ENCODE measurements at places on chromosomes 6 and 20.

DNA sequence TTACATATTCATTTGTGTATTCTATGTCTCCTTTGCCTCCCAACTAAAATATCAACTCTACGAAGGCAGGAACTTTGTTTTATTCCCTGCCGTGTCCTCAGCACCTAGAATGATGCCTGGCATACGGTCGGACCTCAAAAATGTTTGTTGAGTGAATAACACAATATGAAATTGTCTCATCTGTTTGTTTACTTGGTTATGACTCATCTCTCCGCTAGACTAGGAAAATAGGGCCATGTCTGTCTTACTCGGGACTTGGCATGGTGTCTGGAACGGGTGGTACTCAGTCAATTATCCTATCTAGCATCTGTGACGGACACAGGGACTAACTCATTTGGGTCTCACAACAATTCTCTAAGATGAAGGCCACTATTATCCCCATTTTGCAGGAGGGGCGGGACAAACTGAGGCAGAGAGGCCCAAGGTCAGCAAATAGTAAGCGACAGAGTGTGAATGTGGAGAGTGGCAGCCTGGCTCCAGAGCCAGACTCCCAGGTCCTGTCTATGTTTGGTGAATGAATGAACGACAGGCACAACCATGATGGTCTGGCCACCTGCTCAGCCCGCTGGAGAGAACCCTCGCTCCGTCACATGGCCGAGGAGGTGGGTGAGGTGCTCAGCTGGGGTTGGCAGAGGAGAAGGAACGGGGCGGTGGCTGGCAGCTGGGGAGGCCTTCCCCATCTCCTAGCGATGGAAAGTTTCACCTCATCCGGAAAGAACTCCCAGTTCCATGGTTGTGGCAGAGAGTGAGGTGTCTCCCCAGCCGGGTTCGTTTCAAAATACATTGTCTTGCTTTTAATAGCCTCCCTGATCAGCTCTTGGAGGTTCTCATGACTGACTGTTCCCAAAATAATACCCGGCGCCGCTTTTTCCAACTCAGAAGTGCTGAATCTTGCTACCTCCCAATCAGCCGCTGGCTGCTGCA, 27.6 kb upstream of the NFATC2 start:
- DNase-seq = no peak

DNA sequence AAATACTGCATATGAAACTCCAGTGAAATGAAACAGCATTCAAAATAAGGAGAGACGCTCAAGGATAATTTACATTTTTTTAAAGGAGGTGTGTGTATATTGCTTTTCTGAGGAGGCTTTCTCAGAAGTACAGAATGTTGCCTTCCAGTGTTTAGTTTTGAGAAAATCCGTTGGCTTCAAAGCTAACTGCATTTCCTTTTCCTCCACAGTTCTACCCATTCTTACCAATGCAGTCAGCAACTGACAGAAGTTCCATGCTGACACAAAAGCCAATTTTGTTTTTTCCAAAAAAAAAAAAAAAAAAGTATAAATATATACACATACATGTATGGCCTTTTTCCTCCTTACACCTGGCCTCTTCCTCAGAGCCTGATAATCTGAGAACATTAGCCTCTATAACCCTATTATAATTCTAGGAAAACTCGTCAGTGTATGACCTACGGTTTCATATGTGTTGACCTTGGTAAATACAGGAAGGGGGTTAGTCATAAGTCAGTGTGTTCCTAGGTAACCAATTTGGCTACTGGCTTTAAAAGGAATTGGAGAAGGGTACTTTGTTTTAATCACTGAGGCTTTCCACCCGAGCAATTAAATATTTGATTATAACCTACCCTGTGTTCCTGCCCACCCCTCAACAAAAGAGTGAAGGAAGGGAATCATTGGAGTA, 24.2 kb downstream of the MGME1 start:
- DNase-seq = no peak

- DNase-seq = no peak
Observed at GRCh38 chr6:3966426-3966825, 112.5 kb downstream of the FAM217A start.

DNA sequence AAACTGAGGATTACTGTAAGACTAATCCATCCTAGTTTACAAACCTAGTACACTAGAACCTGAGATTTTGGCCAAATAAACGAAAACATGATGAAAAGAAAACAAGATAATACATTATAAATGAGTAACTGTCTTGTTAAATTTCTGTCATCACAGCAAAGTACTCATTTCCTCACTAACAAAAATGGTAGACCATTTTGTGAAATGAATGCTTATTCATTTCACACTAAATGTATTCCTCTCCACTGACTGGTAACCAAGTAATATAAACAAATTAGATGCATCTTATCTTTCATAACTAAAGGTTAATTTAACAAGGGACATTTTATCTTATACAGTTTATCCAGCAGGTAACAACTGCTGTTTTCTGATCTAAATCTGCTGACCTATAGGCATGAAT, 143.7 kb downstream of the REV3L start:
- no peak for DNase-seq

DNA sequence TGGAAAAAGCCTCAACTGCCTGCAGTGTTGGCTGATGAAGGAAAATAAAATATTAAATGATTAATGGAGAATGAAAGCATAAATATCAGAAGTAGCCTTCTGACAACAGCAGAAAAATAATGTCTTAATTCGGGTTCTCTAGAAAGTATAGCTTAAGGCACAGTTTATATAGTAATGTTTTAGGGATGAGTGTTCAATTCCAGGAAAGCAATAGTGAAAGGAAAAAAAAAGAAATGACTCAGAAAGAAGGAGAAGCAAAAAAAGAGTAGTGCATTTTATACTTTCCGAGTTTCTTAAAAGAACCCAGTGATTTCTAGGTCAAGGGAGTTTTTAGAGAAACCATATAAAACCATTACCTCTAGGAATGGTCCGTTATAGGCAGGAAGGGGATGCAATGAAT, 137.3 kb downstream of the HTR1B start:
- no peak for DNase-seq

GRCh38 chr6:8057793-8058192, 6.4 kb downstream of the BLOC1S5 start:
- no peak for DNase-seq

GRCh38 chr20:9360431-9360830, 154.0 kb upstream of the LAMP5 start:
- no peak for DNase-seq

GRCh38 chr6:44701637-44702101, 314.2 kb downstream of the CDC5L start:
- no peak for DNase-seq

DNA sequence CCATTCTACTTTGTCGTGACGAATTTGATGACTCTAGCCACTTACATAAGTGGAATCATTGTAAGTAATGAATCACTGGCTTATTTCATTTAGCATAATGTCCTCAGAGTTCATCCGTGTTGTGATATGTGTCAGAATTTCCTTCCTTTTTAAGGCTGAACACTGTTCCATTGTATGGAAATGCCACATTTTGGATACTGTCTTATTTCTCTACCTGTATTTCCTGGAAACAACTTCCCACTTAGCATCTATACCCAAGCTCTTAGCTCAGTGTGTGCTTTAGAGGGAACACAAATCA, 28.8 kb upstream of the GGTLC1 start:
- no peak for DNase-seq

DNA sequence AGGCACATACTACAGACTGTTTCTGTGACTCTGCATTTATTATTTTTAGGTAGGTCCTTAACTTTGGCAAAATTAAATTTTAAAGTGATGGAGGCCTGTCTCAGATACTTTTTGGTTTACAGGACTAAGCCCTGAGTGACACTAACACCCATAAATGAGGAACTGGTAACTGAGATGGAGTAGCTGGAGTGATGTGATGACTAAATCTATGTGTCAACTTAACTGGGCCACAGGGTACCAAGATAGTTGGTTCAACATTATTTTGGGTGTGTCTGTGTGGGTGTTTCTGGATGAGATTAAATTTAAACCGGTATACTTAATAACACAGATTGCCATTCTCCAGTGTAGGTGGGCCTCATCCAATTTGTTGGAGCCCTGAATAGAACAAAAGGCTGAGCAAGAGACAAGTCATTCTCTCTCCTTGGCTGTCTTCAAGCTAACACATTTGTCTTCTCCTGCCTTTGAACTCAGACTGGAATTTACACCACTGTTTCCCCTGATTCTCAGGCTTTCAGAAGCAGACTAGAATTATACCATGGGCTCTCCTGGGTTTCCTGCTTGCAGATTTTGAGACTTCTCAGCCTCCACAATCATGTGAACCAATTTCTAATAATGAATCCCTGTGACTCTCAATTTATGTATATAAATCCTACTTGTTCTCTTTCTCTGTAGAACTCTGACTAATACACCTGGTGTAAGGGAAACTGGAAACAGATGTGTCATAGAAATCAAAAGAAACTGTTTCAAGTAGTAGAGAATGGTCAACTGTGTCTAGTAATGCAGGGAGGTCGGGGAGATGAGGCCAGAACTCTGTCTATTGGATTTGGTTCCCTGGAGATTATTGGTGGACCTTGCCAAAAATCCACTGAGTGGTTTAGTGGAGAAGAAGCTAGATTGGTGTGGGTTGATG, 579.2 kb downstream of the EPM2A start:
- DNase-seq = no peak

GRCh38 chr20:20547221-20547875, 165.1 kb downstream of the RALGAPA2 start:
- no peak for DNase-seq

GRCh38 chr20:33516882-33517281, 27.0 kb downstream of the CBFA2T2 start:
- no peak for DNase-seq

DNA sequence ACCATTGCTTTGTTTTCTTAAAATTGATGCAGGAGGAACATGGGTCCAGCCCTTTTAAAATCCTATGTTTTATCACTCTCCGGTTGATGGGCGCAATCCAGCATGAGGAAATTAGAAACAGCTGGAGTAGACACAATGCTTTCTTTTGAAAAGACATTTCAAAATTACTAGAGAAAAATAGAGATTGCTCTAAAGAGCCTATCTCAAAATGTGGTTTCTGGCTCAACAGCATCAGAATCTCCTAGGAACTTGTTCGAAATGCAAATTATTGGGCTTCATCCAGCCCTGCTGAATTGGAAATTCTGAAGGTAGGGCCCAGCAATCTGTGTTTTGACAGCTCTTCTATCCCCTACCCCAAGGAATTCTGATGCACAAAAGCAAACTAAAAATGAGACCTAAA, 190.8 kb upstream of the BMP2 start:
- no peak for DNase-seq
